Spleen (tissue), 13 donors: ENCODE measurements at places on chromosomes 2 and 18.

DNA sequence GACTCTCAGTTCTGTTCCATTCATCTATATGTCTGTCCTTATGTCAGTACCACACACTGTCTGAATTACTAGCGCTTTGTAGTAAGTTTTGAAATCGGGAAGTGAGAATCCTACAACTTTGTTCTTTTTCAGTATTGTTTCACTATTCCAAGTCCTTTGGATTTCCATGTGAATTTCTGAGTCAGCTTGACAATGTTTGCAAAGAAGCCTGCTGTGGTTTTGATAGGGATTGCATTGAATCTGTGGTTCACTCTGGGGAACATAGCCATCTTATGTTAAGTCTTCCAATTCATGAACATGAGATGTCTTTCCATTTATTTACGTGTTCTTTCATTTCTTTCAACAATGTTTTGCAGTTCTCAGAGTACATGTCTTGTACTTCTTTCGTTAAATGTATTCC is 15.0 kb downstream of the SLC3A1 start:
- no peaks in the 10 kb centered on the region for H3K4me1 ChIP-seq
- peaks cover 12% of the 10 kb centered on the region for H3K27me3 ChIP-seq
- no peaks in the 10 kb centered on the region for H3K36me3 ChIP-seq
- no peak for DNase-seq
- H3K27ac ChIP-seq, result no peak overlapping the region
- H3K4me3 ChIP-seq, result no peak overlapping the region

- no peak for DNase-seq
- no peaks in the 10 kb centered on the region for H3K4me1 ChIP-seq
- no peaks in the 10 kb centered on the region for H3K36me3 ChIP-seq
- no peak overlapping the region for H3K4me3 ChIP-seq
- H3K27ac ChIP-seq, result no peak overlapping the region
Measured at GRCh38 chr2:132849118-132849517, 179.1 kb upstream of the LYPD1 start.

GRCh38 chr2:174003720-174004695 is 38.8 kb upstream of the SP3 start:
- no peak overlapping the region for H3K4me3 ChIP-seq
- H3K27ac ChIP-seq, result no peak overlapping the region
- H3K36me3 ChIP-seq, result no peaks in the 10 kb centered on the region
- H3K27me3 ChIP-seq, result no peaks in the 10 kb centered on the region

DNA sequence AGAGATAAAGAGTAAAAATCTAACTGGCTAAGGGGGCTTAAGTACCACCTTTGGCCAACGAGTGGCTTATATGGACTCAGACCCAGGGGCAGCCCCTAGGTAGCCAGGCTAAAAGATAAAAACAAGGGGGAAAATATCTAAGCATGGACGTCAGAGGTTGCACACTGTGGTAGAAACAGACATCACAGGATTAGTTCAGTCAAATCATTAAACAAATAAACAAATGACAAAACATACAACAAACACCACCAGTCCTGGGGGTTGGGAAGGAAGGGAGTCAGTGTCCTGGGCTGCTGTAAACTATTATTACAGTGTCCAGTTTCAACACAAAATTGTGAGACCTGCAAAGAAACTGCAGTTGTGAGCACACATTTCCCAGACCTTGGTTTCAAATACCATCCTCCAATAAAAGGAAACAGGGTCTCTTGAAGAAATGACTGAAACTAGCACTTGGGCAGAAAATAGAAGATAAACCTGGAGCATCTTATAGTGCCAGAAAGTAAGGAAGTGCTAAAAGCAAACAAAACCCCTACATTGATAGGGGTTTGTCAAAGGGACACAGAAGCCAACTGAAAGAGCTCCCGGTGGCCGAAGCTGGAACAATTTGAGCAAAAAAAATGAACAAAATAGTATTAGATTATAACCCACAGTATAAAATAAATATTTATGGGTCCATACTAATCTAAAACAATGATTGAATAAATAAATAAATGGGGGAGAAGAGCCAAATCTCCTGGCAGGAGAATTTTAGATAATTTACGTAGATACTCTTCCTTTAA is 154.8 kb upstream of the KLF7 start:
- no peaks in the 10 kb centered on the region for H3K4me1 ChIP-seq
- H3K4me3 ChIP-seq, result no peak overlapping the region
- no peaks in the 10 kb centered on the region for H3K27me3 ChIP-seq

GRCh38 chr2:16173893-16174692 is 233.7 kb downstream of the MYCN start:
- no peak overlapping the region for H3K27ac ChIP-seq
- no peak overlapping the region for H3K4me3 ChIP-seq
- no peaks in the 10 kb centered on the region for H3K4me1 ChIP-seq
- H3K27me3 ChIP-seq, result no peaks in the 10 kb centered on the region
- H3K36me3 ChIP-seq, result no peaks in the 10 kb centered on the region

GRCh38 chr2:121187982-121188411 is 97.0 kb downstream of the TFCP2L1 start:
- no peaks in the 10 kb centered on the region for H3K36me3 ChIP-seq
- no peak overlapping the region for H3K27ac ChIP-seq
- no peaks in the 10 kb centered on the region for H3K27me3 ChIP-seq
- H3K4me3 ChIP-seq, result no peak overlapping the region

GRCh38 chr2:10410001-10410822 is 37.9 kb downstream of the ODC1 start:
- no peaks in the 10 kb centered on the region for H3K27me3 ChIP-seq
- peak; percentile 82 for DNase-seq
- H3K36me3 ChIP-seq, result no peaks in the 10 kb centered on the region
- peak overlapping the region; percentile 91 for H3K27ac ChIP-seq
